Ascending aorta (tissue), 2 donors: ENCODE measurements at places on chromosomes 3 and 15. TPM values are rescaled to one million over a fixed set of nuclear protein-coding genes. Genes with fewer than 3 reads are reported as not detected.
A peak's percentile ranks its signal among the peaks of the same experiment; 100 is the strongest.

- H3K4me3 ChIP-seq: no peak overlapping the region
- H3K36me3 ChIP-seq: no peaks in the 10 kb centered on the region
- no peak overlapping the region for H3K27ac ChIP-seq
- no peaks in the 10 kb centered on the region for H3K4me1 ChIP-seq
- no peak for DNase-seq
Observed at GRCh38 chr3:38579551-38580449, 69.7 kb downstream of the SCN5A start.

DNA sequence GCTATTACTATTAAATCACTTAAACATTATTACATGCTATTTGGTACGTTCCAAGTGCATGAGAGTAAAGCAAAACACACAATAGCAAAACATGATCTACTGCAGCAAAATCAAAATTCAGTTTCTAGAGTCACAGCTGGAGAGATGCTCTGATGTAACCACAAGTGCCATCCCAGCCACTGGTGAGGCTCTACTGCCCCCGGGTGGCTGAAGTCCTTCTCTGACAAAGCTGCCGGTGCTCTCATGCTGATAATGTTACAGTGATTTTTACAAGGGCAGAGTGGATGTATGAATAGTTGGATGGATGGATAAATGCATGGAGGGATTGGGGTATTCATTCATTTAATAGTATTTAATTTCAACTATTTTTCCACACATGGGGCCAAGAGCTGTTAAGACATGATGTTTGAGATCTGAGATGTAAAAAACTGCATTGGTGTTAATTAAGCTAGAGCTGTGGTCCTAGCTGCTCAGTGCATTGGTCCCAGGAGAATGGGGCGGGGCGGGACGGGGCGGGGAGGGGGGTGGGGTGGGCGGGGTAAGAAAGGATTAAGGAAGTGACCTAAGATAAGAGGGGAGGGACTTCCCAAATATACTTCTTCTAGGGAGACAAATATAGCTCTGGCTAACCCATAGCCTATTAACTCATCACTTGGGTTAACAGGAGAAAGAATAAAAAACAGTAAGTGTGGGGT is 5.3 kb upstream of the SPESP1 start:
- no peaks in the 10 kb centered on the region for H3K4me1 ChIP-seq
- H3K36me3 ChIP-seq: no peaks in the 10 kb centered on the region
- H3K27ac ChIP-seq: no peak overlapping the region

DNA sequence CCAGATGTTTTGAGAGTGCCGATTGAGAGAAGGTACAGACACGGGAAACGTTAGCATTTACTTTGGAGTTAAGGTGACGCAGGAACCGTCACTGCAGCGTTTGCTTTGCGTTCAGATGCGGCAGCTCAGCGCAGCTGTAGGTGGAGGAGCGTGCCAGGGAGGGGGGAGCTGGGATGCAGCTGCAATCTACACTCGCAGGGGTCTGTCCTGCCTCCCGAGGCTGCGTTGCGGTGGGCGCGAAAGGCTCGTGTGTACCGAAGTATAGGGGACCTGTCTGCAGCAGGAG is 425 bp upstream of the FYTTD1 start:
- H3K4me1 ChIP-seq: no peaks in the 10 kb centered on the region
- H3K27me3 ChIP-seq: no peaks in the 10 kb centered on the region

- H3K27ac ChIP-seq: no peak overlapping the region
- no peaks in the 10 kb centered on the region for H3K27me3 ChIP-seq
- no peak overlapping the region for H3K4me3 ChIP-seq
- peaks cover 26% of the 10 kb centered on the region for H3K4me1 ChIP-seq
Observed at GRCh38 chr15:40960151-40960885, 7.0 kb downstream of the CHAC1 start.

DNA sequence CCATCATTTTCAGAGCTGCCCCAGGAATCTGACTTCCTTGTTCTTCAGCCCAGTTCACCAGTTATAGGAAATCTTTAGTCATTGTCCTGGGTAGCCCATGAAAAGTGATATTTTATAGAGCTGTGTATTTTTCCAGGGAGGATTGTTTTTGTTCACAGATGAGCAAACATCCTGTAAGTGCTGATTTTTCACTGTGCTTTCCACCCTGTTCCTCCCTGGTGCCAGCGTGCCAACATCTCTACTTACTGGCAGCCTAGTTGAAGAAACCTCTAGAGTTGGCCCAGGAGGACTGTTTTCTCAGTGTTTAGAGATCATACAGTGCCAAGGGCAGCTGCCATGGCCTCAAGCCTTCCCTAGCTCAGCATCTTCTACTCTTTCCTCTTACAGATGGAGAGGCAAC is 41.3 kb downstream of the ST6GAL1 start:
- no peaks in the 10 kb centered on the region for H3K27me3 ChIP-seq
- peaks cover 85% of the 10 kb centered on the region for H3K4me1 ChIP-seq
- H3K36me3 ChIP-seq: peaks cover 4% of the 10 kb centered on the region
- peak overlapping the region; percentile 87 for H3K27ac ChIP-seq

DNA sequence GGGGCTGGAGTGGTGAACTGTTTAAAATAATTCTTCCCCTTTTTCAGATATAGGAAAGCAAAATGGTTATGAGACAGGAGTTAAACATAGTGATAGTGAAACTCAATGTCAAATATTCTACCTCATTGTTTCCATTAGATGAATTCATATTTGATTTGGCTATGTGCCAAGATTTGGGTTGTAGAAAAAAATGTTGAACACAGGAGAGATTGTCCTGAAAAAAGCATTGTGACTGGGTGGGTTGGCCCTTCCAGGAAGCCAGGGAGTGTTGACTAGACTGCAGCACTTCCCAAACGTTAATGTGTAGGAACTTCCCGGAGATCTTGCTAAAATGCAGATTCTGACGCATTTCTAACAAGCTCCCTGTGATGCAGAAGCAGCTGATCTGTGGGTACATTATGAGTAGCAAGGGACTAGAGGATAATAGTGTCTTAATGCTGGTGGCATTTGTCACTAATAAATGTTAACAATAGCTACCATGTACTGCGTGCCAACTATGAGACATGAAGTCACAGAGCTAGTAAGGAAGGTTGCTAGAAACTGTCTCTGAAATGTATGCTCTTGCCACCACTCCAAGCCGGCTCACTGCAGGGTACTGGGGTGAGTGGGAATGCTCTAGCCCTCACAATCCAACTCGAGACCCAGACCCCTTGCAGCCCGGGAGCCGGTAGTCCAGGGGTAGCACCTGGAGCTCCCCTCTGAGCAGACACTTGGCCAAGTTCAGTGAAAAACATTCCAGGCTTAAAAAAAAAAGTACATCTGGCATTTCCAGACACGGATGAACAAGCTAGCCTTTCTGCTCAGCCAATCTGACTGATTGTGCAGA is 120.6 kb downstream of the CD47 start:
- DNase-seq: no peak
- H3K4me3 ChIP-seq: no peak overlapping the region
- no peaks in the 10 kb centered on the region for H3K4me1 ChIP-seq
- H3K36me3 ChIP-seq: no peaks in the 10 kb centered on the region

GRCh38 chr3:121629601-121630000 is 31.1 kb downstream of the HCLS1 start:
- H3K4me3 ChIP-seq: no peak overlapping the region
- no peaks in the 10 kb centered on the region for H3K36me3 ChIP-seq
- H3K27me3 ChIP-seq: no peaks in the 10 kb centered on the region
- no peaks in the 10 kb centered on the region for H3K4me1 ChIP-seq
- no peak for DNase-seq

DNA sequence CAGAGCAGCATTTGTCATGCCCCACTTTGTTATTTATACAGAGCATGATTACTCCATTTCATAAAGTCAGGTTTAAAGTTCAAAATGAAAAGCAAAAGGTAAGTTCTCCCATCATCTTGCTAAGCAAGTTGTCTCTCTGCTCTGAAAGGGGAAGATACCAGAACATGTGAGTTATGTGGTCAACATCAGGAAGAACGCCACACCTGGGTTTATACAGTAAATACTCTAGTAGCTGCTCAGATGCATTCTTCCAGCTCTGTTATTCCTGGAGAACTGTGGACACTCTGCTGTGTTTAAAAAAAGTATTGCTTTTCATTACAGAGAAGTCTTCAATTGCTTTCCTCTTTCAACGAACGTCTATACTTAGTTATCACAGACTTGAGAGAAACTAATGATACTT is 145.7 kb downstream of the PLCL2 start:
- no peaks in the 10 kb centered on the region for H3K4me1 ChIP-seq
- no peak overlapping the region for H3K27ac ChIP-seq
- H3K36me3 ChIP-seq: no peaks in the 10 kb centered on the region
- no peaks in the 10 kb centered on the region for H3K27me3 ChIP-seq
- no peak overlapping the region for H3K4me3 ChIP-seq
- no peak for DNase-seq

DNA sequence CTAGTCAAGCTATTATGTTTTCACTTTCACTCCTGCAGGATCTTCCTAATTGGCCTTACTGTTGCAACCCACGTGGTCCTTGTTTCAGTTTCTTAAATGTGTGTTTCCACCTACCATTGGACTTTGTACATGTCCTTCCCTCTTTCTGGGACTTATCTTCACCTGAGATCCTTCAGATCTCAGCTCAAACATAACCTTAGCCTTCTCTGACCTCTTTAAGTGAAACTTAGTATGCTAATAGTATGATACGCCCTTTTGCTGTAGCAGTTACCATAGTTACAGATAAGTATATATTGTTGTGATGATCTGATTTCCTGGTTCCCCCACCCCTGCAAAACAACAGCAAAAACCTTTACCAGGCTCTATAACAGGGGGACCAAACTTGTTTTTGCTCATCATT is 35.2 kb downstream of the U2SURP start:
- no peak for DNase-seq
- no peak overlapping the region for H3K4me3 ChIP-seq

- peaks cover 42% of the 10 kb centered on the region for H3K36me3 ChIP-seq
- no peak for DNase-seq
- no peaks in the 10 kb centered on the region for H3K4me1 ChIP-seq
- H3K27ac ChIP-seq: no peak overlapping the region
- H3K27me3 ChIP-seq: no peaks in the 10 kb centered on the region
- no peak overlapping the region for H3K4me3 ChIP-seq
Observed at GRCh38 chr3:191391861-191392808, 61.8 kb upstream of the UTS2B start.

- no peaks in the 10 kb centered on the region for H3K27me3 ChIP-seq
- no peak overlapping the region for H3K4me3 ChIP-seq
- DNase-seq: no peak
- H3K4me1 ChIP-seq: no peaks in the 10 kb centered on the region
- no peak overlapping the region for H3K27ac ChIP-seq
Observed at GRCh38 chr3:151765685-151766084, 32.0 kb downstream of the AADACL2 start.

GRCh38 chr15:81107889-81108288 is 26.2 kb upstream of the CFAP161 start:
- no peak overlapping the region for H3K27ac ChIP-seq
- no peak overlapping the region for H3K4me3 ChIP-seq
- DNase-seq: no peak
- no peaks in the 10 kb centered on the region for H3K4me1 ChIP-seq
- H3K36me3 ChIP-seq: no peaks in the 10 kb centered on the region

DNA sequence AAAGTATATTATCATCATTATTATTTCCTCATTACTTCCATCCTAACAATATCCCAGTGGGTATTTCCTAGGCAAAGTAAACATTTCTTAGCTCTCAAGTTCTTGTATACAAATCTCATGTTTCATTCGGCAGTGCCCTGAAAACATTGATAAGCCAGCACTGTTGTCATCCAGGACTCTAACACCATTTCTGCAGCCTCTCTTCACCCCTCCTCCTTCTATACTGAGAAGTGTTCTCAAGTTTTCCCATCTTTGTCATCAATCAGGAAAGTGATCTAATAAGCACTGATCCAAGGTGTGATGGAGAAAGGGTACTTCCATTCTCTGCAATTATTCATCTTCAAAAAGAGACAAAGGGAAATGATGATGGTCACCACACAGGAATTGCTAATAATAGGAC is 168.4 kb upstream of the CCDC54 start:
- peak overlapping the region; percentile 27 for H3K4me3 ChIP-seq
- no peaks in the 10 kb centered on the region for H3K36me3 ChIP-seq
- peak overlapping the region; percentile 69 for H3K27ac ChIP-seq
- H3K4me1 ChIP-seq: peaks cover 35% of the 10 kb centered on the region
- no peak for DNase-seq

- no peak overlapping the region for H3K27ac ChIP-seq
- no peak for DNase-seq
- H3K27me3 ChIP-seq: no peaks in the 10 kb centered on the region
- no peak overlapping the region for H3K4me3 ChIP-seq
- no peaks in the 10 kb centered on the region for H3K36me3 ChIP-seq
Observed at GRCh38 chr3:184373422-184373821, 4.6 kb downstream of the THPO start.

GRCh38 chr15:64430000-64430735 is 30.2 kb upstream of the ZNF609 start:
- H3K27ac ChIP-seq: no peak overlapping the region
- no peaks in the 10 kb centered on the region for H3K4me1 ChIP-seq
- no peak for DNase-seq
- peaks cover 33% of the 10 kb centered on the region for H3K36me3 ChIP-seq

SPTSSB gene
- not detected for total RNA-seq

ASB14 gene
- total RNA-seq: not detected

GPR176 gene
- 99.1 TPM for total RNA-seq
